ENCODE measurements at places on chromosomes 12 and 14.

GRCh38 chr12:124194264-124194892, 100.5 kb upstream of the RFLNA start:
- no peak for DNase-seq

GRCh38 chr12:131530422-131530821, 180.5 kb upstream of the SFSWAP start:
- no peak for DNase-seq

DNA sequence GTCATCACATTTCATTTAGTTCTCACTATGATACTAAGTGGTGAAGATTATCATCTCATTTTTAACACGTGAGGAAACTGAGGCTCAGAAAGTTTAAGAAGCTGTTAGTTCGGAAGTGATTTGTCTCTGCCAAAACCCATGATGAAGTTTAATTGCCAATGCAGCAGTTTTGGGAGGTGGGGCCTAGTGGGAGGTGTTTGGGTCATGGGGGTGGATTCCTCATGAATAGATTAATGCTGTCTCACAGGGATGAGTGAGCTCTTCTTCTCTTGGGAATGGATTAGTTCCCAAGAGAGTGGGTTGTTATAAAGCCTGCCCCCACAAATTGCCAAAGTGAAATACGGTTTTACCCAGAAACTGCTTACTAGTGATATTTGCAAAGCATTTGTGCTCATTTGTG, 91.5 kb upstream of the IGF1 start:
- no peak for DNase-seq

DNA sequence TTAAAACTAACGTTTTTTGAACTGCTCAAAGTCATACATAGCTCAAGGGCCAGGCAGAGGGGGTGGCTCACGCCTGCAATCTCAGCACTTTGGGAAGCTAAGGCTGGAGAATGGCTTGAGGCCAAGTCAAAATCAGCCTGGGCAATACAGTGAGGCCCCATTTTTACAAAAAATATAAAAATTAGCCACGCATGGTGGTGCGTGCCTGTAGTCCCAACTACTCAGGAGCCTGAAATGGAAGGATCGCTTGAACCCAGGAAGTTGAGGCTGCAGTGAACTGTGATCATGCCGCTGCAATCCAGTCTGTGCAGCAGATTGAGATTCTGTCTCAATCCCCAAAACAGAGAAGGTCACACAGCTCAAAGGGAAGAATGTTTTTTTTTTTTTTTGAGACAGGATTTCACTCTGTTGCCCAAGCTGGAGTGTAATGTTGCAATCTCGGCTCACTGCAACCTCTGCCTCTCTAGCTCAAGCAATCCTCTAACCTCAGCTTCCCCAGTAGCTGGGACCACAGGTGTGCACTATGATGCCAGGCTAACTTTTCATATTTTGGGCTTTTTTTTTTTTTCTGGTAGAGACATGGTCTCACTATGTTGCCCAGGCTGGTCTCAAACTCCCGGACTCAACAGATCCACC, 2.9 kb downstream of the RBM23 start:
- no peak for DNase-seq

GRCh38 chr14:71089971-71090370, 182.7 kb downstream of the PCNX1 start:
- no peak for DNase-seq

GRCh38 chr14:67683842-67684241, 9.4 kb upstream of the VTI1B start:
- no peak for DNase-seq

GRCh38 chr12:48899651-48900050, 25.6 kb downstream of the FKBP11 start:
- DNase-seq: no peak

DNA sequence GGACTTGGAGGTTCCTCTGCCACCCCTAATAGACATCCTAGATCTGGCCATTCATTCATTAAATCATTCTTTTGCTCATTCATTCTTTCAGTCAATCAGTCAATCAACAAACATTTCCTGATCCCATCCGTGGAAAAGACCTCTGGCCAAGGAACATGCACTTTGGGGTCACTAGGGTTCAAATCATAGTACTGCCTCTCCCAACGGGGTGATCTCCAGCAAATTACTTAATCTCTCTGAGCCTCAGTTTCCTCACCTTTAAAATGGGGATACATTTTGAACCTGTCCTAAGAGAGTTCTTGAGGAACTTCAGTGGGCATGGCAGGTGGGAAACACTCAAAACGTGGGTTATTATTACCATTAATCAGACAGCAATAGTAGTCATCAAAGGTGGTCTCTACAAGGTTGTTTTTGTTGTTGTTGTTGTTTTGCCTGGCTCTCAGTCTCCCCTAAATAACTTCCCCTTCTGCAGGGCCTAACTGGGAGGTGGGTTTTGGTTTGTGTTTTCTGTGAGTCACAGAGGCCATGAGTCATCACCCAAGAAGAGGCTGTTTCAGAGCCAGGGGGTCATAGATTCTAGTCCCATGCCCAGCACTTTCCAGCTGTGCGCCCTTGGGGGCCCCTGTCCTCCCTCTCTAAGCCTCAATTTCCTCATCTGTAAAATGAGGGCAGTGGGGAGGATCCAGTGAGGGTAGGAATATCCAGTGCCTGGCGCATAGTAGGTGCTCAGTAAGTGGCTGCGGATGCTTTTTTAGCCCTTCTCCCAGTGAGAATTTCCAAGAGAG, 16.9 kb upstream of the FAM222A start:
- no peak for DNase-seq

GRCh38 chr14:91780452-91780851, 48.6 kb upstream of the CATSPERB start:
- DNase-seq: no peak

DNA sequence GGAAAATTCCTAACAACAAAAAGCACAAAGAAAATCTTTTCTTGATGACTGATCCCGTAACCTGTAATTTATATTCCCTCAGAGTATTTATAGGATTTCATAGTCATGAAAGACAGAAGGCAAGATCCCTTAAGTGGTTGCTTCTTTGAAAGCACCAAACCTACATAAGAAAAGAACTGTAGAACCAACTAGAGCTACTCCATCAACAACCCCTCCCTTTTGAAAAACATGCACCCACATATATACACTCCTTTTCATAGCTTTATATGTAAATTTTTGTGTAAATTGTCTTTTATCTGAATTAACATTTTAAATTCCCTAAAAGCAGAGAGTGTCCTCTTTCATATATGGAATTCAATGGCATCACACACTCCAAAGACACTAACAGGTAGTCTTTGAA, 215.3 kb downstream of the CEP128 start:
- no peak for DNase-seq

GRCh38 chr12:94566345-94566744, 84.0 kb downstream of the TMCC3 start:
- no peak for DNase-seq

DNA sequence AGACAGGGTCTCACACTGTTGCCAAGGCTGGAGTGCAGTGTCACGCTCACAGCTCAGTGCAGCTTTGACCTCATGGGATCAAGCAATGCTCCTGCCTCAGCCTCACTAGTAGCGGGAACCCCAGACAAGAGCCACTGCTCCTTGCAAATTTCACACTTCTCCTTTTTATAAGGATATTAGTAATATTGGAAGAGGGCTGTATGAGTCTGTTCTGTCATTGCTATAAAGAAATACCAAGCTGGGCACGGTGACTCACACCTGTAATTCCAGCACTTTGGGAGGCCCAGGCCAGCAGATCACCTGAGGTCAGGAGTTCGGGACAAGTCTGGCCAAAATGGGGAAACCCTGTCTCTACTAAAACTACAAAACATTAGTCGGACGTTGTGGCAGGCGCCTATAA, 12.9 kb upstream of the ORAI1 start:
- DNase-seq: no peak

DNA sequence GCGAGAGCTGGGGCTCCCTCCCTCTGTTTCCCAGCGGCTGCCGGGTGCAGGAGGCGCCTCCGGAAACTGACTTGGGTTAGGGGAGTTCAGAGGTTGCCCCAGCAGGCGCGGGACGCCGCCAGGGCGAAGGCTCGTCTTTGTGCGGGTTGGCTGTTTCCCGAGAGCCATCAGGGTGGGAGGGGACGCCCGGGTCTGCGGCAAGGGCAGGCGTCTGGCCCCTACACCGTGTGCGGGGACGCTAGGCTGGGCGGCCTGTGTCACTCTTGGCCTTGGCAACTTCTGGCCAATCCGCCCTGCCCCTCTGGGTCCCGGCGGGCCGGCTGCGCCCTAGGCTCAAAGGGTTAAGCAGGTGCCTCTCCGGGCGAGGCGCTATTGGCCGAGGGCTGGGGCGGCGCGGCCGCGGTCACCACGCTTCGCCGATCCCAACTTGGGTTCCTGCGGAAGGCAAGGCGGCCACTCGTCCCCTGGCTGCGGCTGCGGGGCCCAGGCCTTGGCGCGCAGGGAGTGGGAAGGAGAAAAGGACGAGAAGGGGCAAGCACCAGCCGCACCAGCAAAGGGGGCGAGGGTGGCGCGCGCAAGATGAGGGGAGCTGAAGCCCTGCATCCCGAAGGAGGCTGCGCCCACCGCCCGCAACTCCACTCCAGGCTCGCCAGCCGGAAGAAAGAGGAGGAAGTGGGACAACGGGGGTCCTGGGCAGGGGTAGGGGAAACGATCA, 5.6 kb upstream of the NPAS3 start:
- no peak for DNase-seq

DNA sequence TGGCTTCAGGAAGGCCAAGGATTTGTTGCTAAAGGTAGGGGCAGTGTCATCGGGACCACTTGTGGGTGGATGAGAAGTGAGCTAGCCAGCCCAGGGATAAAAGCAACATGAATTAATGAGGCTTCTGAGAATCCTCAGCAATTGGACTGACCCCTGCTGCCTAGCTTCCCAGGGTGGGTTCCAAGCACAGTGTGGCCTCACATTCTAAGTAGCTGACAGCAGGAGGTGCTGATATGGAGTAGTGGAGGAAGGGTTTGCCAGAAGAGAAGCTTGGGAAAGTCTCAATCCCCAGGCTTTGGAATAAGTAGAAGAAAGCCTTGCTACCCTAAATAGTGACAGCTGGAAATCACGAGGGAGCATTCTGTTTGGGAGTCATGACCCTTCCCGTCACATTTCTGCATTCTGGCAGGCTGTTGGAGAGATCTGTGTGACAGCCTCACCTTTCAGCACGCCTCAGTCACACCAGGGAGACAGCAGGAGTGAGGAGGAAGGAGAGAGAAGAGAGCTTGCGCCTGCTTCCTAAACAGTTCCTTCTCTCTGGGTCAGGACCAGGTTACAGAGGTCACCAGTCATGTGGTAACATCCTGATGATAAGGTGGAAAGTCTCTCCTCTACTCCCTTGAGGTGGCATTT, 31.2 kb downstream of the DACT1 start:
- no peak for DNase-seq

DNA sequence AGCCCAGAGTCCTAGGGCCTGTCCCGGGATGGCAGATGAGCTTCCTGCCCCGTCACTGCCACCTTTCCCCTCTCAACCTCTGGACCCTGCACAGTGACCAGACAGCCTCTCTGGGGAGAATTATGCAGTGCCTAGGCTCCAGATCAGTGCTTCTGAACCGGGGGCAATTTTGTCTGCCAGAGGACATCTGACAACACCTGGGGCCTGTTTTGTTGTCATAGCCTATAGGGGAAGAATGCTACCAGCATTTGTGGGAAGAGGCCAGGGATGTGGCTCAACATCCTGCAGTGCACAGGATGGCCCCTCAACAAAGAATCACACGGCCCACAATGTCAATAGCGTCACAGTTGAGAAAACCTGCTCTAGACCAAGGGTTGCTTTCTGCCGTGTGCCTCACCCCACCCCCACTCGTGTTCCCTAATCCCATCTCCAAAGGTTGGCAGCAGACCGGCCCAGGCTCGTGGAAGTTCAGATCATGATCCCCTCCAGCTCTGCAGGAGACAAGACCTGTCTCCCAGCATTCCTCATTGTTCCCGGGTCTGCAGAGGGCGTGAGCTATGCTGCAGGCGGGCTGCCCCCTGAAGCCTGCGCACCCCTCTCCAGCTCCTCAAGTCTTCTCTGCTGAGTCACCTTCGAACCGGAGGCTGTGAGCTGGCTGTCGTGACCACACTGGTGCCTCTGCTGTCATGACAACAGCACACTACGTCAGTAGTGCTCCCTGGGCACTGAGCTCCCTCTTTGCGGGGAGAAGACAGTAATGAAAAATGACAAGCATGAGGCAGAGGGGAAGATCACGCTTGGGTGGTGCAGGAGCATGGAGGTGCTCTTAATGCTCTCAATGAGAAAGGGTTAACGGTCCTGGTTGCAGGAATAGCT, 2.0 kb upstream of the GAPDH start:
- DNase-seq: peak; percentile 69

DNA sequence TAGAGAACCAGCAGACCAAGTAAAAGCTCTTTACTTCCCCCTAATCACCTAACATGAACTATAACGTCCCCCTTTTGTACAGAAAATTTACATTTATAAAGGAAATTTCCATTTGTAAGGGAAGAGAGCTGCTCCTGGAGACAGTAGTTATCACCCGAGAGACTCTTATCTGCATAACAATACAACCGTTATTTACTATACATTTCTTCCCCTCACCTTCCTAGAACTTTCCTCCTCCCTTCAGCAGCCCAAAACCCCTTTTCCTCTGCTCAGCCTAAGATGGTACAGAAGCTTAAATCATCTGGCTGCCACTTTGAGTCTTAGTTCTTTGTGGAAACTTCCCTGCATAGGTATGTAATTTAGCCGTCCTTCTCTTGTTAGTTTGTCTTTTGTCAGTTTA, 40.4 kb upstream of the ETV6 start:
- DNase-seq: no peak

- DNase-seq: no peak
Observed at GRCh38 chr12:31236998-31237637, 88.8 kb downstream of the SINHCAF start.

DNA sequence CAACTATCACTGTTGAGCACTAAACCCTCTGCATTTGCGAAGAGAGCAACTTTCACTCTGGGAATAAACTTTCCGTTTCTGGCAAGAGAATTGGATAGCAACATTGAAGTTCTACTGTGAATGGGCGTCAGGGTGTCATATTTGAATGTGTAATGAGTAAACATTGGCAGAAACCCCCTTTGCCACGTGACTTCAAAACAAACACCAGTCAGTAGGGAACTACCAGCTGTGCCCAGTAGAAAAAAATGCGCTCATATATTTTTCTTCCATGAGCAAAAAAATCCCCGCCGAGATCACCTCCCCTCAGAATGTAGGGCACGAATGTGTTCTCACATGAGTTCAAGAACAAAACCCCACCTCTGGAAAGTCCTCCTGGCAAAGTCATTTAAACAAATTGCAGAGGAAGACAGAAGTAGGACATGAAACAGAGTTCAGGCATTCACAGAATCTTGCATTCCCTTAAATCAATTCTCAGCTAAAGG, 80.6 kb downstream of the BTG1 start:
- peak; percentile 77 for DNase-seq

DNA sequence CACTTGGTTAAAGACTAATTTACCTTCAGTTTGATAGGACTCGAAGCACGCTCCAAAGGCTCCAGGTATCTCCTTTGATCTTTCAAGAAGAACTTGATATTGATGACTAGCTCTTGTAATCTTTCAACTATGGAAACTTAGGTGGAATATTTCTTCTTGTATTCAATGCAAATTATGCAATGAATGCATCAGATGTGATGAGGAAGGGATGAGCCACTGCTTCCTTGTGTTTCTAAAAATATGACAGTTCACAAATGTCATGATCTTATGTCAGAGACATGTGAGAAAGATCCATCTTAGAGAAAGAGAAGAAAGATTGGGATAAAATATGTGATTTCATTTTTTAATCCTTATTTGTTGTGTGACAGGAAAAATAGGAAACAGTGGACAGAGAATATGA, 9.9 kb downstream of the RNASE9 start:
- DNase-seq: no peak

- DNase-seq: no peak
Observed at GRCh38 chr14:65658202-65658601, 245.7 kb downstream of the FUT8 start.

Measured in NCI-H1105 (cell line).